Cerebellum (tissue), 4 donors: ENCODE measurements at places on chromosomes 5 and 9.

- DNase-seq = no peak
Measured at GRCh38 chr9:70403166-70403565, 11.3 kb downstream of the KLF9 start.

GRCh38 chr5:175542232-175542965 lies 64.0 kb downstream of the SFXN1 start:
- no peak for DNase-seq

GRCh38 chr5:79575996-79576395 lies 36.2 kb upstream of the TENT2 start:
- no peak for DNase-seq

DNA sequence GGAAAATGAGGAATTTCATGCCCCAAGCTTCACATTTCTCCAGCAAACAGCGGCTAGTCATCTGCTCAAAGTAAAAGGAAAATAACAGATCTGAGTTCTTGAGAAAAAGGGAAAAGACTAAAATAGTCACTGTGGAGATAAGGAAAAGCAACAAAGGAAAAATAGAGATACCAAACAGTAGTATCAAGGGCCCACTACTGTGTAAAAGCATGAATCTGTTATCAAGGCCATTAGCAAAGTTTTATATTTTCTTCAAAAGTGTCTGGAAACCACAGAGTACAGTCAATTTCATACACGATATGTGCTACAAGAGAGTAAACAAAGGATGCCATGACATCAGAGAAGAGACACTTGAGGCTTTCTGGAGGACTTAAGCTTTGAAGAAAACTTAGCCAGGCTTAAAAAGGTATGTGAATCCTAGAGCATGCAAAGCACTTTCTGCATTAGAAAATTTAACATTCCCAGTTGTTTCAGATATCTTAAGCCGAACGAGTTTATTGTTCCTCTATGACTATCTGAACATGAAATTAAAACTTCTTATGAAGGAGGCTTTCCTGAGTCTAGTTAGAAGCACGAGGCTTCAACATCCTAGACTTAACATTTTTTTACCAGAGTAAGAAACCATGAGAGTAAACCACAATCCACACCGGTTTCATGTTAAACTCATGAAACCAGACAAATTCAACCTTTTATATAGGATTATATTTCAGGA lies 1.2 kb downstream of the TTC33 start:
- no peak for DNase-seq

DNA sequence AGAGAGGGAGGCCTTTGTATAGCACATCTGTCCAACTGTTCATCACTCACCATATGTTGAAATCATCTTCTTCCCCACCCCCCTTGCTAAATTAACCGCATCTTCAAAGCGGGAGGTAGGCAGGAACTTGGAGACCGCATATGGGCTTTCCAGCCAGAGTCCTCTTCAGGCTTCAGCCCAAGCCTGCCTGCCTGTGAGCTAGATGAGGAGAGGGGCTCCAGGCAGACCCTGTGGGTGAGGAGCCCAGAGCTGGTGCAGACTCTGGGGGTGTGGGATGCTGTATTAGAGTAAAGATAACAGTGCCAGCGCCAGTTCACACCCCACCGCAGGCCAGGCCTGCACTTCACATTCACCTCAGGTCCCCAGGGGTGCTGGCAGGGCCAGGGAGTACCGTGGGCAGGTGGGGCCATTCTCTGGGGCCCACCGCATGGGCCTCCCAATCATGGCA lies 16.2 kb downstream of the PRRC2B start:
- DNase-seq = no peak

DNA sequence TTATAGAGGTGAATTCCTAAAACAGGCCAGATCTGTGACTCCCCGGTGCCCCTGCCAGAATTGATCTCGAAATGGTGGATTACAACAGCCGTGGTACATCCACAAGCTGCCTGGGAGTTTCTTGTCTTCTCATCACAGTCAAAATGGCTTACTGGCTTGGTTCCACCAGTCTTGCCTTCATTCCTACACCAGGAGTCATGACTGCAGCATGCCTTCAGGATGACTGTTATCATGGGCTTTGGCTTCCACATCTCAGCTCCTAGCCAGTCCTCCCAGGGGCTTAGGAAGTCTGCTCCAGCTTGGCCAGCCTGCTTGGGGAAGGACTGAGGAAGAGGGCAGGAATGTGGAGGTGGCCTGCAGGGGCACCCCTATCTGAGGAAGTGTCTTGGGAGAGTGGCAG lies 132.9 kb upstream of the NR3C1 start:
- DNase-seq = no peak

DNA sequence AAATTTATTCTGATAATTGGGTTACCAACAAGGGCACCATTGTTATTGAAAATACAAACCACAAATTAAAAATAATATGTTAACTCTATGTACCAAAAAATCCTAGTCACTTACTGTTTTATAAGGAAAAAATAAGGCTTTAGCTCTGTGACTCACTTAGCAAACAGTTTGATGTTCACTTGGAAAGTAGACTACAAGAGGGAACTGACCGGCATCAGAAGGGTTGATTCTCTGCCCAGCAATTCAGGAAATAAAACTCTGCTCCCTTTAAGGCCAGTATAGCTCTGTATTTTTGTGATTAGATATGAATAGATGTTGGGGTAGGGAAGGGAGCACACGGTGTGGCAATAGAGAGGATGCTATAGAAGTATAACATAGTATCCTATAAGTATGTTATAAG lies 671.3 kb downstream of the LRRC70 start:
- no peak for DNase-seq

DNA sequence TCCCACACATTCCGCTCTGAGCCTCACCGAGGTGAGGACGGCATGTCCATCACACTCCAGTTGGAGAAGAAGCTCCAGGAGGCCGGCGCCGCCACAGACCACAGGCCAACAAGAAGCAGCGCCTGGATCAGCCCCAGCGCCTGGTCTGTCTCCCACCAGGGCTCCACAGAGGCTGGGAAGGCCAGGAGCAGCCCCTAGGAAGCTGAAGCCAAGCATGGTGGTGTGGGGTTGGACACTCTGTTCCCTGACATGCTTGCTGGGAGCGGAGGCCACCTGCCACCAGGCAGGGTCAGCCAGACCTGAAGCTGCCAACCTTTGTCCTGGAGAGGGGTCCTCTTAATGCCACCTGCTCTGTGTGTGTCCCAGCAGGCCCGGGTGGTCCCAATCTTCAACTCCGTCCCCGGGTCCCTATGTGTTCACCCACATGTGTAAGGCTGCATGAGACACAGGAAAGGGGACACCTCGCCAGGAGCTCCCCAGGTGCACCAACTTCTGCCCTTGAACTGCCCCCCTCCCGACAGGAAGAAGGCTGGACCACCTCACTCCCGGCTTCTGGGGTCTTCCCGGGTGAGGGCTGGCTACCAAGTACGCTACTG lies 140.1 kb upstream of the PPP1R26 start:
- no peak for DNase-seq

DNA sequence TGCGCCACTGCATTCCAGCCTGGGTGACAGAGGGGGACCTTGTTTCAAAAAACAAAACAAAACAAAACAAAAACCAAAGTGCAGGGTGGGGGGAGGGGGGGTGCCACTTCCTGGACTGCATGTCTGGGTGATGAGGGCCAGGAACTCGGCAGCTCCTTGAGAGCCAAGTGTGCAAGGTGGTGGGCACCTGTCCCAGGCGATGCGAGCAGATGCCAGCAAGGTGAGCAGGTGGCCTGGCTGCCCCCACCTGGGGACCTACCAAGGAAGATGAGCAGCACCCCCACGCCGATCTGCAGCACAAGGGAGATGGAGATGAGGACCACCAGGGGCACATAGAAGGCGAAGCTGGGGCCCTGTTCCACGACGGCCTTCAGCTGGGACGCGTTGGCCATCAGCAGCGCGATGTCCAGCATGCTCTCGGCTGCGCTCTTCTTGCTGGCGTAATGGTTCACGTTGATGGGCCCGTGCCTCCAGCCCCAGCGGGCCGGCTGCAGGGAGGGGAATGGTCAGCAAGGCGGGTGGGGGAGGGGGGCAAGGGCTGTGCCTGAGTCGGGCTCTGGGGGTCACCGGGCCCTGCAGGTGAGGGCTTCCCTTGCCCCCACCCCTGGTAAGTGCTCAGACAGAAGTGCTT lies 7.8 kb downstream of the NINJ1 start:
- no peak for DNase-seq

DNA sequence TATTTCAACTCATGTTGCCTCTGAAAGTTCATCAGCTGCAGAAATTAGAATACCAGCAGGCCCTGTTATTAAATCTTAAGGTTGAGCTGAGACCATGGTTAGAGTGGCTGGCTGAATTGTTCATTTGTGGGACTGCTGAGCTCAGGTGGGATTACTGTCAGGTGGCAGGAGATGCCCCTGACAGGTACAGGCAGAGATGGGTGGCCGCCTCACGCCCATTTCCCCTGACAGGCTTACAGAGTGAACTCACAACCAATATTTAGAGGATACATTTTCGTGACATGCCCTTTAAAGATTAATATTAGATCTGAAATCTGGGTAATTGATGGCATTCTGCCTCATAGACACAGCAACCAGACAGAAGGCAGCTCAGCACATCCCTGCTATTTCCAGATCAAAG lies 136.0 kb downstream of the MVB12B start:
- DNase-seq = no peak

GRCh38 chr5:36164461-36164860 lies 12.6 kb downstream of the SKP2 start:
- no peak for DNase-seq
